ENCODE measurements at places on chromosomes 16 and 17. TPM values are rescaled to one million over a fixed set of nuclear protein-coding genes. Genes with fewer than 3 reads are reported as not detected.

The C17orf78 gene
- not detected for total RNA-seq

The VTN gene
- 0.55 TPM for total RNA-seq

The TMEM88 gene
- total RNA-seq, result 1.0 TPM

The KAT7 gene
- 39.9 TPM for total RNA-seq

The EEF2K gene
- 26.7 TPM for total RNA-seq

DNA sequence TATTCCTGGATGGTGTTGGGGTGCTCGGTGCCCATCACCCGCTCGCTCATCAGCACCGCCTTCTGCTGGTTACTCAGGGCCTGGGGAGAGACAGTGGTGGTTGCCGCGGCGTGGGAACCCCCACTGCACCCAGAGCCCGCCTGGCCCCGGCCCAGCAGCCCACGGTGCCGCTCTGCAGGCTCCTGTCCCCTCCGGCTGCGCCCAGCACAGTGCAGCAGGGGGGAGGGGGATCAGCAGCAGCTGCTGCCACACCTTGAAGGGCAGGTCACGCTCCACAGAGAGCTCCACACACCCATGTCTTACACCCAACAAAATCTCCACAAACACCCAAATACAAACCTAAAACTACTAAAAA is 18.8 kb downstream of the CLUH start:
- DNase-seq, result no peak

- no peak for DNase-seq
Observed at GRCh38 chr16:11687601-11688519, 19.6 kb downstream of the SNN start.

- no peak for DNase-seq
Observed at GRCh38 chr17:71983828-71984227, 137.0 kb upstream of the SOX9 start.

- no peak for DNase-seq
Observed at GRCh38 chr16:2586241-2586640, 48.4 kb downstream of the PDPK1 start.

DNA sequence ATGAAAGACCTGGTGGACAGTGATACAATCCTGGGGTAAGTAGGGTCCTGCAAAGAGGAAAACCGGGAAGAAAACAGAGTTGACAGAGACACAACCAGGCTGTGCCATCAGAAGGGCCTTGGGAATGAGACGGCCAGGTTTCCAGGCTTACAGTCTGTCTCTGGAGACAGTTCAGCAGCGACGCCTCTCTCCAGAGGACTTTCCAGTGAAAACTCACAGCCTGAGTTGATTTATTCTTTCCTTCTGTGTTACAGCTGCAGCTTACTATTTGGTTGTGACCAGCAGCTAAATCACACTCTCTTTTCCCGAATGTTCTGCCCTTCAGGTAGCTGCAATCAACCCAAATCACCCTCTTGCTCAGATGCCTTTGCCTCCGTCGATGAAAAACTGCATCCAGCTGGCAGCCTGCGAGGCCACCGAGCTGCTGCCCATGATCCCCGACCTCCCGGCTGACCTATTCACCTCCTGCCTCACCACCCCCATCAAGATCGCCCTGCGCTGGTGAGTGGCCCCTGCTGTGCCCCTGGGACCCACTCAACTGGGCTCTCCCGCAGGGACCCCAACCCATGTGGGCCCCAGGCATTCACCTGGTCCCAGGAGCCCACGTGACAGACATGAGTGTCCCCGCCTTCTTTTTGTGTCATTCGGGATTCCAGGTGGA is 209.2 kb downstream of the RPTOR start:
- DNase-seq, result no peak

DNA sequence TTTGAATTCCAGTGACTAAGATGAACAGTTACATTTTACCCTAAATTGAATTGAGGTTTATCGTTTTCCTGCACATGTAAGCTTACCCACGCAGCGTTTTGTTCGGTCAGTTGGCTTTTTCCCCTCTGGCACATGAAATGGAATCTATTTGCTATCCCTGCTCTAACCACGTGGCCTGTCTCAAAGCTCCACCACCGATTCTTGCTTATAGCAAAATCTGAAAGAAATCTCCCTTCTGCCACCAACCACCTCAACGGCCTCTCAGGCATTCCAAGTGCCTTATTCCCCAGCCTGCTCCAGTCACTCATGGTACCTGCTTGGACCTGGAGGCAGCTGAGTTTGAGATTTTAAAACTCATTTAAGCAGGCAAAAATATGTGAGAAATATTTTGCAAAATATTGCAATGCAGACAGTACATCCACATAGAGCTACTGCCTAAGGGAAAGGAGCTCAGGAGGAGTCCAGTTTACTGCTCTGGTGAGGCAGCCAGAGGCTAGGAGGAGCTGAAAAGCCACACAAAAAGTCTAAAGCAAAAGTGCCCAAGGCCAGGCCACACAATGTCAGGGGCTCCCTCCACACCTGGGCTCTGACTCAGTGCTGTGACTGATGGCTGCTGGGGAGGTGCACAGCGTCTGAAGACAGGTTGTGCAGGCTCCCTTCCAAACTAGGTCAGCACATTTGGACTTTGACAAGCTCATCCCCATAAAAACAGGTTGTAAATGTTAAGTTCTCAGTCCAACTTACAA is 26.4 kb downstream of the ARHGAP17 start:
- DNase-seq, result peak; percentile 58

- no peak for DNase-seq
Observed at GRCh38 chr17:58344047-58344790, 7.8 kb downstream of the SUPT4H1 start.
